ENCODE measurements at places on chromosomes 12 and 14. TPM values are rescaled to one million over a fixed set of nuclear protein-coding genes. Genes with fewer than 3 reads are reported as not detected.

The PLD4 gene
- 4.0 TPM for total RNA-seq

The RPS26 gene
- total RNA-seq, result 46.9 TPM

DNA sequence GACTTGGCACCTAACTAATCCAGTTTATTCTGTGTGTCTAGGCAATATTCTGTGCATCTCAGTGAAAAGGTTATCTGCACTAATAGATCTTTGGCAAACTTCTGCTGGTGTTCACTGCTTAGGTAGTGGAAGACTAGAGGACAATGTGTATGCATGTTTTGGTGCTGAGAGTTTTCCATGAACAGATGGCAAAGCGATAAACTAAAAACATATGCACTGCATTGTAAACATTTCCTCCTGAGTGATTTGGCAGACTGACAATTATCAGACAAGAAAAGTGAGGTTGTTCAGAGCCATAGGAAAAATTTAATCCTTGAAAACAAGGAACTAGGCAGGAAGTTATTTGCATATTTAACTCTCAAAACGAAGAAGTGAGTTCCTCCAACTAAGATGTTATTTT lies 400.4 kb downstream of the ATP23 start:
- no peak for DNase-seq

DNA sequence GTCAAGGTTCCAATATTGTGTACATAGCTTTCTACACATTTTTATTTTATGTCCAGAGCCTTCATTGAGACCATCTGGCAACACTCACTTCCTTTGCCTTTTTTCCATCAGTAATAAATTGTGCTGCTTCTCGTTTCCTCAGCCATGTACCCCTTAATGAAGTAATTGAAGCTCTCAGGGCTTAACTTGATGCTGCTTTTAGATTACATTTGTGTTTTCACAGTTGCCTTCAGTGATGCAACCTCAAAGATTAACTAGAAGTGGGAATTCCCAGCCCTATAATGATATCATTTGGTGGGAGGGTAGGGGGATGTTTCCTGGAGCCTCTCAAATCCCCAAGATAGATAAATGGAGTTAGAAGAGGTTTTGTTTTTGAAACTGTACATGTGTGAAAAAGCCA lies 80.2 kb upstream of the KRR1 start:
- DNase-seq, result no peak

GRCh38 chr14:88426271-88426670 lies 40.8 kb downstream of the SPATA7 start:
- no peak for DNase-seq

DNA sequence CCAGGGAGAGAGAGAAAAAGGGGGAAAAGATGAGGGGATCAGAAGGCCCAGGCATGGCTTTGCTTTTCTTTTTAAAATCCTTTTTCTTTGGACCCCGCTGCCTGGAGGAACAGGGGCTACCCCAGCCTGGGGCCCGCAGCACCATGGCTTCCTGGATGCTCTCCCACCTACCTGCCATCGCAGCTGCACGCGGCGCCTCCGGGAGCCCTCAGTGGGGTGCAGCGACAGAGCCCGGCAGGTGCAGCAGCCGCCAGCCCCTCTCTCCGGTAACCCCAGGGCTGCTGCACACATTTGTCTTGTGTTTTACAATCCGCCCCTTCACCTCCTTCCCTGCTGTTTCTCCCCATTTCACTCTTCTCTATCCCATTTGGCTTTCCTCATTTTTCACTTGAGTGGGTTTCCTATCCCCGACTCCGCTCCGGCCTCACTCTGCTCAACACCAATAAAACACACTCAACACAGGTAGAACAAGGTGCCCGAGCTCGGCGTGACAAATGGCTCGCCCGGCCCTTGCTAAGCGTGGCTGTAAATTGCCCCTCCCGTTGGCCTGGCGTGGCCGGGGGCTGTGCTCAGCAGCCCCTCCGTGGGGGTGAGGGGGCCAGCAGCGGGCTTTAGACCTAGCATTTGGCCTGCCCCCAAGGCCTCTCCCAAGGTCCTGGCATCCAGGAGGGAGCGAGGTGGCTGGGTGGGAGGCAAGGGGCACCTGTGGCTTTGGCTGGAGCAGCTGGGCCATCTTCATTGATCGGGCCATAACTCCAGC lies 52.6 kb upstream of the GPATCH2L start:
- DNase-seq, result no peak

GRCh38 chr14:92941531-92941930 lies 18.6 kb downstream of the CHGA start:
- DNase-seq, result no peak

DNA sequence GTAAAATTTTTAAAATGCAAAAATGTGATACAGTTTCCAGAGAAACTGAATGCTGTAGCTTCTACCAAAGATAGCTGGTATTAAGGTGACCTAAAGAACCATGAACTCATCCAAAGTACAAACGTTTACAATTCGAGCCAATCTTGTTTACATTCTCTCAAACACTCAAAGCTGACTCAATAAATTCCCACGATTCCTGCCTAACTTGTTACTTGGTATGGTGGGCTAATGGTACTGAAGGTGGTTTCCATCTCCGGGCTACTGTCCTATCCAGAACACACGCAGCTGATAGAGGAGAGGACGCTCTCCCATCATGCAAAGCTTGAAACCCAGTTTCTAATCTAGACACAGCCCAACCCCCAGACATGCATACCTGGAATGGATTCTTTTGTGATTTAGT lies 31.5 kb downstream of the RAD9B start:
- DNase-seq, result no peak
